ENCODE measurements at places on chromosomes 3 and 15. TPM values are rescaled to one million over a fixed set of nuclear protein-coding genes. Genes with fewer than 3 reads are reported as not detected.

GRCh38 chr3:112492124-112492523, 7.1 kb downstream of the BTLA start:
- H3K4me3 ChIP-seq, result peak overlapping the region; percentile 45
- DNase-seq, result no peak
- peaks cover 68% of the 10 kb centered on the region for H3K4me1 ChIP-seq
- peak overlapping the region; percentile 52 for H3K27ac ChIP-seq
- no peaks in the 10 kb centered on the region for H3K27me3 ChIP-seq

GRCh38 chr15:80978685-80979329, 10.8 kb downstream of the MESD start:
- no peak overlapping the region for H3K27ac ChIP-seq
- H3K36me3 ChIP-seq, result peaks cover 36% of the 10 kb centered on the region
- no peaks in the 10 kb centered on the region for H3K27me3 ChIP-seq
- H3K4me1 ChIP-seq, result peaks cover 9% of the 10 kb centered on the region
- DNase-seq, result no peak

GRCh38 chr15:59053482-59053881, 51.5 kb upstream of the CCNB2 start:
- no peak overlapping the region for H3K27ac ChIP-seq
- H3K4me3 ChIP-seq, result no peak overlapping the region
- peaks cover 18% of the 10 kb centered on the region for H3K36me3 ChIP-seq
- no peaks in the 10 kb centered on the region for H3K27me3 ChIP-seq
- no peaks in the 10 kb centered on the region for H3K4me1 ChIP-seq

The FANCI gene
- total RNA-seq, result 15.8 TPM

The CHRNA3 gene
- not detected for total RNA-seq

Data from B cell (primary cell).